ENCODE measurements at places on chromosomes 11 and 22. TPM values are rescaled to one million over a fixed set of nuclear protein-coding genes. Genes with fewer than 3 reads are reported as not detected.

GRCh38 chr11:74417379-74417804 lies 19.2 kb upstream of the PGM2L1 start:
- DNase-seq, result no peak

Gene KCNJ1
- total RNA-seq, result not detected

- no peak for DNase-seq
Measured at GRCh38 chr11:64771861-64772260, 6.5 kb downstream of the SF1 start.

DNA sequence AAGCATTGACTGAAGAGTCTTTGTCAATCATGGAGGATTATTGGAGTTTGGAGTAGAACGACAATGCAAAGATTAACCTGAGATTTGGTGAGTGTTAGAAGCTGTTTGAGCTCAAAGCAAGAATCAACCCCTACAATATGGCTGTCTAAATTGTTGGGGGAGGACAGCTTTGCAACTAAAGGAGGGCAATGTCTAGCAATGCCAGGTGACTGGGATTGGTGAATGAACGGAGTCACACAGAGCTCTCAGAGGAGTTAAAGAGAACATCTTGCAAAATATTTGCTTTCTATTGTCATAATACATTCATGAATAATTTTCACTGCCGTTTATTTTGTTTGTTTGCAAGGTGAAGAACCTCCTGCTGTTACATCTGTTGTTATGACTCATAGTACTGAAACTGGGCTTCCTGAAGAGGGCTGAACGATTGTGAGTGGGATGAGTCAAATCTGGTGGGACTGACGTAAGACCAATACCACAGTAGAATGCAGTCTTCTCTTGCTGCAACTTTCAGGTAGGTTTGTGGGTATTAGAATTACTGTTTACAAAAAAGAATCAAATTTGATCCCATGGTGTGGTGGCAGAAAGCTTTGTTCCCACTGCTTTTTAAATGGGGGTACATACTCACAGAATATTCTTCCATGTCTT lies 281.9 kb downstream of the CADM1 start:
- peak; percentile 41 for DNase-seq

DNA sequence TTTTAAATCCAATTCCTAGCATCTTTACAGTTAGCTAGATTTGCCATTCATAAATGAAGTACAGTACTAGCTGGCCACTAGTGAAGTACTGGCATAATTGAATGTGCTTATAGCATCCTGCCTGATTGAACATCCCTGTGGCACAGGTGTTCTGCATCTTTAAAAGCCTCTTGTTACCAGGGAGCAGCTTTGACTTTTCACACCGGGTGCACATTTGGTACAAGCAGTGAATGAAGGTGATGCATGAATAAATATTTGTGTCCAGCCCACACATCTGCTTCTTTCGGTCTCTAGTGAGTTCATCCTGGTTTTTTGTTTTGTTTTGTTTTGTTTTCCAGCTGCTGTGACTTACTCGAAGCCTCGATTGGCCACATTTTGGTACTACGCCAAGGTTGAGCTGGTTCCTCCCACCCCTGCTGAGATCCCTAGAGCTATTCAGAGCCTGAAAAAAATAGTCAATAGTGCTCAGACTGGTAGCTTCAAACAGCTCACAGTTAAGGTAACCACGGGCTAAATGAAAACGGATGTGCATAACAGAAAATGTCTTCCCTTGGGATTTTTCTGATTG lies 5.3 kb downstream of the ATP5MG start:
- no peak for DNase-seq

DNA sequence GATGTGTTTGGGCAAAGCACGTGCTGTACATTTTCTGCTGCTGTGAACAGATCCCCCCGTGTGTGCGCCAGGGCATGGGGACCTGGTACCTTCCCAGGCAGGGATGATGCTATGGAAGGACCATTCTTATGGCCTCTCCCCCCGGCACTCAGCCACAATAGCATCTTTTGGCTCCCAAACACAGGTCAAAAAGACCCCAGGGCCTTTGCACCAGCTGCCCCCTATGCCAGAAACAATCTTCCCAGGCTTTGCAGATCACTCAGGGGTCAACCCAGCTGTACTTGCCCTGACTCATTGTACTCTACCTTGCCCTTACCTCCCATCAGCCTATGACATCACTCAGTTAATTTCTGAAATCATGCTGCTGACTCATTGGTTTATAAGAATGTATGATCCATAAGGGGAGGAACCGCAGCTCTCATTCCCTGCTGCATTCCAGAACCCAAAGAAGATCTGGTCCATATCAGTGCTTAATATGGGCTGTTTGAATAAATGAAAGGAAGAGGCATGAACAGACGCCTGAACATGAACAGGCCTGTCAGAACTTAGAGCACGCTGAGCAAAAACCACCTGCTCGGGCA lies 100.7 kb downstream of the CELSR1 start:
- no peak for DNase-seq

DNA sequence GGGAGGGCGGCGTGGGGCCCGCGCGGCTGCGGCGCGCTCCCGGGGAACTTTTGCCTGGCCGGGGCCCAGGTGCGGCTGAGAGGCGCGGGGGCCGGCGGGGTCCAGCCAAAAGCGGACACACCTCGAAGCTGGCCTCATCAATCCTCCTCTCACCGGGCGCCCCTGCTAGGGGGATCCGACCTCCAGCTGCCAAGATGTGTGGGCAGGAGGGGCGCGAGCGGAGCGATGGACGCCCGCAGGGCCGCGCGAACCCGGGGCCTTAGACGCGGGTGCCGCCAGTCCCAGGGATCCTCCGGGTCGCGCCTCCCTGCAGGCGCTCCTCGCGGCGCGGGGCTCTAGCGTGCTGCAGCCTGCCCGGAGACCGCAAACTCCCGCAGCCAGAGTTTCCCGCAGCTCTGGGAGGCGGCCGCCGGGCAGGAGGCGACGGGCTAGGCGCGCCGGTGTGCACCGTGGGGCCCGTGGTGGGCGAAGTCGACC lies 785 bp downstream of the IGSF9B start:
- DNase-seq, result no peak

Gene ADORA2A
- 60.6 TPM for total RNA-seq

GRCh38 chr11:58631378-58631777 lies 8.9 kb downstream of the CNTF start:
- DNase-seq, result no peak

- no peak for DNase-seq
Measured at GRCh38 chr11:45304111-45304991, 18.2 kb upstream of the SYT13 start.

Gene TMEM121B
- total RNA-seq, result 0.68 TPM

GRCh38 chr11:2527621-2528291 lies 82.9 kb downstream of the KCNQ1 start:
- DNase-seq, result no peak

- no peak for DNase-seq
Measured at GRCh38 chr11:12397931-12398334, 20.6 kb downstream of the PARVA start.

DNA sequence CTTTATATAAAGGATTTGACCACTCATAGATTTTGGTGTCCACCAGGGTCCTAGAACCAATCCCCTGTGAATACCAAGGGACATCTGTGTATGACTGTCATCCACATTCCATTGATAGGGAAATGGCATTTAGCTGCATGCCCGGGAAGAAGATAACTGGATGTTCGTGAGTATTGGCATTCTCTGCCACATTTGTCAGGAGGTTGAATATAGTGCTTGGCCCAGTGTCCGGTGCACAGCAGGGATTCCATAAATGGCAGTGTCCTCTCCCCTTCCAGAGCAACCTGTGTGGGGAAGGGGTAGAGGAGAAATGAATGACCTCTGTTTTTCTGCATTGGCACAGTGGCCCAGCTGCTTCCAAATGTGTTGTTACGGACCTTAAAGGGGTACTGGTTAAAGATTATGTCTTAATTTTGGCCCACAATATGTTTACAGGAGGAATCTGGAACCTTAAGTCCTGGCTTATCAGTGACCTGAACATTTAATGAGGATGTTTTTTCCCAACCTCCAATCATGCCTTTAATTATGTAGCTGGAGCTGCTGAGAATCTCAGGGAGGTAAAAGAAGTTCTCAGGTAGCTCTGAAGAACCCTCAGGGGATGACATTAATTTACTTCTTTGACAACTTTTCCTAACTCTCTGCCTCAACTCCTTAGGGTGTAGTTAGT lies 33.6 kb upstream of the OR4B1 start:
- no peak for DNase-seq

Gene CSF2RB
- total RNA-seq, result 3.6 TPM

Gene PHOX2A
- not detected for total RNA-seq

DNA sequence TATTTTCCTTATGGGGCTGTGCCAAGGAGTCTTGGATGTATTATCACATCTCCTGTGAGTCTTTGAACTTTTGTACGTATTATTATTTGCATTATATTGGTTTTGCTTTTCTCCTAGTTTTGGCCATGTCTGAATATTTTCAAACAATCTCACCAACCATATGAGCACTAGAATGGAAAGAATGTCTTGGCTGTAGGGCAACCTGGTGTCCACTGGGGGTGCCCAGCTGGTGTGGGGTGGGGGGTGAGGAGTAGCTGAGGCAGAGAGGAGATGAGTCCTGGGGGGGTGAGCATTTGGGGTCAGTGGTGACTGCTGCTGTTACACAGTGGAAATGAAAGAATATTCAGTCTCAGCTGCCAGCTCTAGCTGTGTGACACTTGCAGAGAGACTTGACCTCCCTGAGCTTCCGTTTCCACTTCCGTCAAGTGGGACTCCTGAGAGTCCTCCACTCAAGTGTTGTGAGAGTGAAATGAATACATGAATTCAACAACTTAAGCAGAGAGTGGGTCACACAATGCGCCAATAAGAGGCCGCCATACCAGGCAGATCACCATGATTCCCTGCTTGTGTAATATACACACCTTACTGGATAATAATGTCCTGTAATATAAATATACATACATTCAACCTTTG lies 12.7 kb upstream of the PVALB start:
- DNase-seq, result no peak

- DNase-seq, result no peak
Measured at GRCh38 chr11:94494126-94494680, 419 bp downstream of the ANKRD49 start.

DNA sequence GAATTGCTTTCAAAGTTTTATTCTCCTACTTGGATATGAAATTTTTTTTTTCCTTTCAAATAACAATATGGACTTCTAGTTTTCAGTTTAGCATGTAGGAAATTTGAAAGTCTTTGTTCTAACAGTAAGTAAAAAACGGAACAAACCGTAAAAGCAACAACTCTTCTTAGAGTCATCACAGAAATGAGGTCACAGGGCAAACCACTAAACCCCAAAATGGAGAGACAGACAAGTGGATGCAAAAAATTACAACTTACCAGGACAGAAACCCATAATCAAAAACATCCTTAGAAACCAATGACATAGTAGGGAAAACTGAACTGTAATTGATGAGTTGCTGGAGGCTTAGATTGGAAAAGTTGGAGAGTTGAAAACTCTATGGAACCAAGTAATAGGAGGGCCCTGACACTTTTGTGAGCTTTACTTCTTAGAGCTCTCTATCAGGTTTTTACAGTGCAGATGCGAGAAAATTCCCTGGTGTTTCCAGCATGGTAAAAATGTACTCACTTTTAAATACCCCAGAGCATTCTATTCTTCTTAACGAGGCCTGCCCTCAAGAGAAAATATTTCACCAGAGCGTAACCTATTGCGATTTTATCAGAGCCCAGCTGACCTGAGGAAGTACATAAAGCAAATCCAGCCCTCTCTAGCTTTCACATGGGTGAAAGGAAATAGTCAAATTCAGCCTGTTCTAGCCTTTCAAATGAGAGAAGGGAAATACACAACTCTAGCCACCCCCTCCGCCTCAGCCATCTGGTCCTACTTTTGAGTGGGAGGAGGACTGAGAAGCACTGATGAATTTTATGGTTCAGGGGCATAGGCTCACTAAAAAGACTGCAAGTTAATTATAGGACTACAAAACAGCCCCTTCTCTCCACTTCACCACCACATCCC lies 39.1 kb downstream of the CASP12 start:
- no peak for DNase-seq

- DNase-seq, result no peak
Measured at GRCh38 chr11:123143476-123143875, 51.6 kb downstream of the CLMP start.

- no peak for DNase-seq
Measured at GRCh38 chr22:39296535-39296934, 22.9 kb downstream of the RPL3 start.

Gene AGBL2
- not detected for total RNA-seq

DNA sequence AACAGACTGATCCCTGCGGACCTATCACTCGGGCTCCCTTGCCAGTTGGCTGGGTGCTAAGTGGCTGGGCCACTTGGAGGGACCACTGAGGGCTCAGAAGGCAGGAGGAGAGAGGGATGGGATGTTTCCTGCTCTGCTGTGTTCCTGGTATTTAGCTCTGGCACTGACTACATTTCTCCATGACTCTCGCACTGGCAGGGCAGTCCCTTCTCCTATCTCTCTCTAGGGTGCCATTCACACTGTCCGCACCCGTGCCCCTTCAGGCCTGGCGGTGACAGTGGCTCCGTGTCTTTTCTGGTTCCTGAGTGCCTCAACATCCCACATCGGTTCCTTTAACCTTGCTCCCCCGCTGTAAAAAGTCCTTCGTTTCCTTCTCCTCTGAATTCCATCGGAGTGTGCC lies 31.6 kb upstream of the CECR2 start:
- DNase-seq, result no peak

GRCh38 chr11:118401880-118402590 lies 629 bp downstream of the ATP5MG start:
- DNase-seq, result no peak

Gene GDPD4
- total RNA-seq, result not detected

Gene TYR
- total RNA-seq, result not detected

Gene TH
- total RNA-seq, result 0.23 TPM

GRCh38 chr22:24183321-24184031 lies 2.2 kb downstream of the SUSD2 start:
- DNase-seq, result no peak

DNA sequence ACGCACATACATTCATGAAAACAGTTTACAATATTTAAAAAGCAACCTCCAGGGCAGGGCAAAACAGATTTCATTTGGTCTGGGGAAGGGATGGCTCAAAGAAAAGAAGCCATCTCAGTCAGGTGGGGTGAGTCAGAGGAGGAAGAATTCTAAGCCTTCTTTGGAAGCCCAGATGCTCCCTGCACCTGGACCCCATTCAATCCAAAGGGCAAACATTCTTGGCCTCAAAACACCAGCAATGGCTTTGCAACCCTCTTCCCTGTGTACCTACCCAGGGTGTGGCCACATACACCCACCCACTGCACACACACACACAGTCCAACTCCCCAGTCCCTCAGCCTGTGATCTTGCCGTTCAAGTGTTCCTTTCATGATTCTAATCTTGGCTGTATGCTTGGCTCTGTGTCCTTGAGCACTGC lies 2.0 kb downstream of the KCNE3 start:
- DNase-seq, result no peak

Data from glomerular endothelial cell (primary cell).